A673 (cell line): ENCODE measurements at places on chromosomes 13 and 19. TPM values are rescaled to one million over a fixed set of nuclear protein-coding genes. Genes with fewer than 3 reads are reported as not detected.

The URAD gene
- not detected in 2 replicates for total RNA-seq

- H3K4me3 ChIP-seq, result no peak overlapping the region
- DNase-seq, result no peak
- H3K27me3 ChIP-seq, result no peaks in the 10 kb centered on the region
- H3K4me1 ChIP-seq, result no peaks in the 10 kb centered on the region
- H3K27ac ChIP-seq, result no peak overlapping the region
These were observed 56.6 kb downstream of the TBC1D4 start for GRCh38 chr13:75425216-75426009.

DNA sequence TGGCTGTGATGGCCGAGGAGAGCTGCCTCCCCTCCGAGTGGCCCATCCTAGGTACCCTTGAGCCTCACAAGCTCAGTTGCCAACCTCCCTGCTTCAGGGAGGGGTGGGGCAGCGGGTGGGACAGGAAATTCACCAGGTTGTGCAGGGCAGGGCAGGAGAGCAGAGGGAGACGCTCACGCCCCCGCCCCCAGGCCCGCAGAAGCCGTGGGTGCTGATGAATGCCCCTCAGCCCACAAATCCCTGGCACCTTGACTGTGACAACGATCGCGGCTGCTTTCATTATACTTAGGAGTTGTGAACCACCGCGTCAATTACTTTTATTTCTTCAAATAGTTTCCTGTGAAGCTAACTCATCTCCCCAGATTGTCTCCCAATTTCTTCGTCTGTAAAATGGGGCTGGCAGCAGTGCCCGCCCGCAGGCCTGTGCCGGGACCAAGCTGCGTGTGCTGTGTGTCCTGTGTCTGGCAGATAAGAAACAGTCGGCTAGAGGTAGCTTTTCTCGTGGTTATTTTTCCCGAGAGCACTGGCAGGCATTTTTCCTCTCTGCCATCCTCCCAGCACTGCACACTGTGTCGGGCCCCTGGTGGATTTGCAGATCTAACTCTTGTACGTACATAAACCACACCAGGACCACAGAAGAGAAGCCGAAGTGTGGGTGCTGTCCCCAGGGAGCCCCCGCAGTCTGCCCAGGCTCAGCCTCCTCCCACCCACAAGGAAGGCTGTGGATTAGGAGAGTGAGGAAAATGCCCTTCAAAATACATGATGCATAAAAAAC is 7.9 kb upstream of the RASA3 start:
- peaks cover 4% of the 10 kb centered on the region for H3K4me1 ChIP-seq
- no peak for DNase-seq
- no peaks in the 10 kb centered on the region for H3K27me3 ChIP-seq
- no peaks in the 10 kb centered on the region for H3K36me3 ChIP-seq
- H3K27ac ChIP-seq, result no peak overlapping the region

The ZNF835 gene
- total RNA-seq, result 3.2 and 4.6 TPM in 2 replicates

The DHPS gene
- total RNA-seq, result 117 and 127 TPM in 2 replicates

GRCh38 chr13:32031815-32032370 is 319 bp downstream of the FRY start:
- H3K27ac ChIP-seq, result no peak overlapping the region
- peaks cover 35% of the 10 kb centered on the region for H3K27me3 ChIP-seq
- DNase-seq, result no peak
- no peaks in the 10 kb centered on the region for H3K4me1 ChIP-seq
- H3K4me3 ChIP-seq, result peak overlapping the region; percentile 52

- no peak overlapping the region for H3K27ac ChIP-seq
- H3K36me3 ChIP-seq, result no peaks in the 10 kb centered on the region
- peaks cover 96% of the 10 kb centered on the region for H3K27me3 ChIP-seq
- H3K4me1 ChIP-seq, result no peaks in the 10 kb centered on the region
- H3K4me3 ChIP-seq, result no peak overlapping the region
These were observed 228.3 kb upstream of the IRS2 start for GRCh38 chr13:110014719-110015118.

DNA sequence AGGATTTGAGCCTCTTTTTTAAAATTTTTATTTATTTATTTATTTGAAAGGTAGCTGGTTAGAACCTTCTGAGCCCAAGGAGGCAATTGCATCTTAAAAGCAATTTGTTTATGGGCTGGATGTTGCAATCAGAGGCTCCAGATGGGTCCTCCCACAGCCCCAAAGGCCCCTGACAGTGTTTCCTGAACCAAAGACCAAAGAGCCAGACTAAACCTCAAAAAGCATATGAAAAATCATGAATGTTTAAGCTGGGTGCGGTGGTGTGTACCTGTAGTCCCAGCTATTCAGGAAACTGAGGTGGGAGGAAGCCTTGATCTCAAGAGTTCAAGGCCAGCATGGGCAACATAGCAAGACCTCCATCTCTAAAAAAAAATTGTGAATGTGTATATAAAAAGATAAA is 67.8 kb upstream of the RGCC start:
- H3K4me1 ChIP-seq, result no peaks in the 10 kb centered on the region
- H3K27ac ChIP-seq, result no peak overlapping the region
- no peaks in the 10 kb centered on the region for H3K27me3 ChIP-seq
- no peak overlapping the region for H3K4me3 ChIP-seq

DNA sequence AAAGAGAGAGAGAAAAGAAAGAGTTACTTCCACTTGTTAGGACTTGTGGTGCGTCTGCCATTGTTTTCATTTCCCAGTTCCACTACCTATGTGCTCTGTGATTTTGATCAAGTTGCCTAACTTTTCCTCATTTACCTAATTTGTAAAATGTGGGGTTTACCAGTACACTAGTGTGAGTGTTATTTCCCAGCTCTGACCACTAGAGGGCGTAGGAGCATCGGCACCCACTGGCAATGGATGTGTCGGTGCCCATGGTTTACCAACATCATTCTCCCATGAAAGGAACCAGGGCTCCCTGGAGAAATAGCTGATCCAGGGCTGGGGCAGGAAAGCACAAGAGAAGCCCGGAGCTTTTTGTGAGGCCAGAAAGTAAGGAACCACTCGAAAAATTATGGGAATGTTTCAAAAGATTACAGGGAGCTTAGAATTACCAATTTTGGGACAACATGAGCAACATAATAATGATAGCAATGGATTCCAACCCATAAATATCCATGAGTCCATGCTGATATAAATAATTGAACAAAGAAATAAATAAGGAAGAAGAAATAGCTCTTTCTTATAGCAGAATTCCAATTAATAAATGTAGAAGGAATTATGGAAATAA is 15.1 kb upstream of the CEACAM4 start:
- peak; percentile 84 for DNase-seq
- H3K36me3 ChIP-seq, result no peaks in the 10 kb centered on the region
- H3K27me3 ChIP-seq, result no peaks in the 10 kb centered on the region
- no peaks in the 10 kb centered on the region for H3K4me1 ChIP-seq

DNA sequence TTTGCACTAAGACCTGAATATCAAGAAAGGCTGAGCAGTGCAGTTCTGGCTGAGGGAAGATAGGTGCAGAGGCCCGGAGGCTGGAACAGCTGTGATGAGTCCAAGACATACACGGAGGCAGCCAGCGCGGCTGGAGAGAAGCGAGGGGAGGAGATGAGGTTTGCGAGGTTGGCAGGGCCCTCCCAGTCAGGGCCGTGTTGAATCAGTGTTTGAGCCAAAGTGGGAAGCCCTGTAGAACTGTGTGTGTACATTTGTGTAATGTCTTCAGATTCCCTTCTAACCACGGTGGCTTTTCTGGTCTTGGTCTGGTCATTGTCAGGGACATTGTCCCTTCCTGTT is 34.9 kb downstream of the PAK4 start:
- no peaks in the 10 kb centered on the region for H3K4me1 ChIP-seq
- H3K27ac ChIP-seq, result no peak overlapping the region
- DNase-seq, result no peak
- H3K36me3 ChIP-seq, result no peaks in the 10 kb centered on the region
- no peak overlapping the region for H3K4me3 ChIP-seq

The PLK5 gene
- not detected in 2 replicates for total RNA-seq

The ZNF599 gene
- total RNA-seq, result 6.0 and 8.0 TPM in 2 replicates

DNA sequence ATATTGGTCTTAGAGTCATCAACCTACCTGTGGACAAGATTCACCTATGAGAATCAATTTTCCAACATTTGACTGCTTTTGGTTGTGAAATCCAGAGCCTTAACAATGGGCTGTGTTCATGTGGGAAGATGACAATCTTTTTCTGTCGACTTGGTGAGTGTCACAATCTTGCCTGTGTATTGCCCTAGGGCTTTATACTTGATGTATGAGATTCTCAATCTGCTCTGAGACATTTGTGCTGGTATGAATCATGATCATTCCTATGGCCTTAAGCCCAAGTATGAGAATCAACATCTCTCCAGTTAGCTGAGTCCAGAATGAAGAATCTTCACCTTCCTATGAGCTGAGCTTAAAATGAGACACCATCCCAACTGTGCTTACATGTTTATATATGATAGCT is 68.7 kb downstream of the ZNF726 start:
- H3K36me3 ChIP-seq, result no peaks in the 10 kb centered on the region
- H3K27ac ChIP-seq, result no peak overlapping the region
- H3K27me3 ChIP-seq, result no peaks in the 10 kb centered on the region
- no peaks in the 10 kb centered on the region for H3K4me1 ChIP-seq

The LIM2 gene
- total RNA-seq, result not detected in 2 replicates

- H3K27me3 ChIP-seq, result no peaks in the 10 kb centered on the region
- no peak for DNase-seq
- H3K4me3 ChIP-seq, result no peak overlapping the region
- H3K4me1 ChIP-seq, result no peaks in the 10 kb centered on the region
- H3K36me3 ChIP-seq, result no peaks in the 10 kb centered on the region
These were observed 103.5 kb downstream of the POSTN start for GRCh38 chr13:37495046-37495445.

The STX10 gene
- 63.3 and 69.5 TPM in 2 replicates for total RNA-seq
